Neuronal stem cell (in vitro differentiated cells): ENCODE measurements at places on chromosomes 12 and 14.
A peak's percentile ranks its signal among the peaks of the same experiment; 100 is the strongest.

DNA sequence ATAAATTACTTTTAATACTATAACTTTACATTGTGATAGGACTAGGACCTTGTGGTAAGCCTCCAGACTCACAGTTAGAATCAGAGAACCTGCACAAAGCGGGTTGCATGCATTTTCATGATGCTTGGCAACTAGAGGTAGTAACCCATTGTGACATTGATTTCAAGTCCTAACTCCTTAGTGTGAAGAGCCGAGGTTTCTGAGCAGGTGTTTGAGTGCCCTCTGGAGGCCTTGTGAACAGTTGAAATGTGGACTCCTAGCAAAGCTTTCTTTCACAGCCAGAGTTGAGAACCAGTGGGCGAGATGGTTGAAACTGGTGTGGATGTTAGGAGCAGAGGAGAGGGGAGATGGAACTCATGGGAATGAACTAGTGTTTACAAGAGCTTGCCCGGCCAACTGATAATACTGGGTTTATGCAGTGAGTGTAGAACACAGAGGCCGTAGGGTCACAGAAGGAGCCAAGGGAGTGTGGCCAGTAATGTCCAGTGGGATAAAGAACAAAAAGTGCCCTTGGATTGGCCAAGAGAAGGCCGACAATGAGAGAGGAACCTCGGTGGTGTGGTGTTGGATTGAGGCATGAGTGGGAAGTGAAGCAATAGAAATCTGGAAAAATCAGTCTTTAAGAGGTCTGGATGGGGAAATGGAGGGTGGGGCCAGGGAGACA is 10.9 kb downstream of the ZNF664 start:
- DNase-seq = peak; percentile 48

DNA sequence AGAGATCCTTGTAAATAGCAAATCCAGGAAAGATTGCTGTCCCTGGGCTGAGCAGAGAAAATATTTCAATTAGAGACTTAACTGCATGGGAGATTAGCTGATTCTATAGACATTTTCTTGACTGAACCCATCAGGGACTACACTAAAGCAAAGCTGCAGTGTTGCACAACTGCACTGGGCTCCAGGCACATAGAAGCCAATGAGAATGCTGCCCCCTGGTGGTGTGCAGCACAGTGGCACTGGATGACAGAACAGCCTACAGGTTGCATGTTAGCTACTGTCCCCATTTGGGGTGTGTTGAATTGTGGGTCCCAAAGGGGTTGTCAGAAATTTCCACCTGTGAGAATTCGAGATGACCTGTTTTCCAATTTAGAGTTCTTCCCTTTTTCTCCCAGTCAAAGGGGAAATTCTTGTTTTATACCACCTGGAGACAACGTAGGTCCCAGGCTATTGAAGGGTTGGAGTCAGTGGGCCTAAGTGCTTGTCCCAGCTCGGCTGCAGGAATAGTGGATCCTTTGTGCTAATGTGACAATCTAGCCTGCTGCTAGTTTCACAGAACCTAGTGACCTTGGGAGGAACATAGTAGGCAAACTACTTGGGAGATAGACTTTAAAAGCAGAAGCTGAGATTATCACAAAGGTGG is 114.7 kb downstream of the SLC8A3 start:
- DNase-seq = peak; percentile 77

DNA sequence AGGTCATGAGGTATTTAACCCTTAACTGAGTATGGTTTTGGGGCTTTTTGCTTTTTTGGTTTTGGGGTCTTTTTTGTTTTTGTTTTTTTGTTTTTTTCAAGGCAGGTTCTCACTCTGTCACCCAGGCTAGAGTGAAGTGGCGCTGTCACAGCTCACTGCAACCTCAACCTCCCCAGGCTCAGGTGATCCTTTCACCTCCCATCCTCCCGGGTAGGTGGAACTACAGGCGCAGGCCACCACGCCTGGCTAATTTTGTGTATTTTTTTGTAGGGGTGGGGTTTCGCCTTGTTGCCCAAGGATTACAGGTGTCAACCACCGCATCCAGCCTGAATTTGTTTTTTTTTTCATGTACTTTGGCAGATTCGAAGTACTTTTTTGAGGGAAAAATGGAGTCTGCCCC is 19.9 kb downstream of the RAP1B start:
- DNase-seq = no peak

DNA sequence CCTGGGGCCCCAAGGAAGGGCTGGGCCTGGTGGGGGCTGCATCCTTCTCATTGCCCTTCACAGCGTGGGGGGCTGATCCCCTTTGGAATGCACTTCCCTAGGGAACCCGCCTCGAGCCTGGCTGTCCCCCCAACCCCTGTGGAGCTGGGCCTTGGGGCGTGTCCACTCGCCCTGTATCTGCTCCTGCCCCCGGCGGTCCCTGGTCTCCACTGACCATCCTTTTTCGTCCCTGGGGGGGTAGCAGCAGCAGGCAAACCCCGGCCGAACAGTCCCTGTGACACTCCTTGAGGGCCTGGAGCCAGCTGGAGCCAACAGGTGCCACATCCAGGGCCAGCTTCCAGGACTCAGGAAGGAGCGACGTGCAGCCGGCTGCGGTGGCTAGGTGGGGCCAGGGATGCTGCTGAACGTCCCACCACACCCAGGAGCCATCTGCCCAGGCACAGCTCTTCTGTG is 9.4 kb upstream of the GPR132 start:
- DNase-seq = no peak

- no peak for DNase-seq
These were observed 30.7 kb upstream of the SLC17A8 start for GRCh38 chr12:100326208-100326607.

DNA sequence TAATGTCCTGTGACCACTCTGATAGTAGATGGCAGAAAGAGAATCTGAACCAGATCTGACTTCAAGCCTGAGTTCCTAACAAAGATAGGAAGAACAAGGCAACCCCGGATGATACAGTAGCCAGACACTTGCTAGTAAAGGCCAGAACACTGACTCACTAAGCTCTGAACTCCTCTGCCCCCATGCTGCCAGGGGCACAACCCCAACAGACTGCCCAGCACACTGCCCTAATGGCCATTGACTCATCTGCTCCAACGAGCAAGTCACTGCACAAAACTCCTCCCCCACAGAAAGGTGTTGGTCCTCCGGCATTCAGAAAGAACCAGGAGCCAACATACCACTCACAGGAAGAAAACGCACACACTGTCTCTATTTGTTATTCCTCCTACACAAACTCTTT is 179.6 kb upstream of the NUDT4 start:
- DNase-seq = no peak

- DNase-seq = no peak
These were observed 38.7 kb upstream of the NOVA1 start for GRCh38 chr14:26636561-26636960.

DNA sequence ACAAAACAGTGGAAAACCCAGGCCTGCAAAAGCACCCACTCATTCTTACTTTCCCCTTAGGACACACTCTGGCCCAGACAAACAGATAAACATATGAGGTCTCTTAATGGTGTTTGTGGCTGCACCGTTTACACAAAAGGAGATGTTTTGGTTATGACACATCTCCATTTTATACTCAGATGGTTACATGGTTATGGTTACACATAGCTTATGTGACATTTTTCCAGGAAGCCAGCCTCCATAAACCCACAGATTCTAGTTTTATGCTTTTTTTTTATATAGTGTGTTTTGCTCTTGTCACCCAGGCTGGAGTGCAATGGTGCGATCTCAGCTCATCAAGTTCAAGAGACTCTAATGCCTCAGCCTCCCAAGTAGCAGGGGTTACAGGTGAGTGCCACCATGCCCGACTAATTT is 3.5 kb upstream of the KLRD1 start:
- no peak for DNase-seq

GRCh38 chr12:124236625-124237031 is 58.3 kb upstream of the RFLNA start:
- no peak for DNase-seq

DNA sequence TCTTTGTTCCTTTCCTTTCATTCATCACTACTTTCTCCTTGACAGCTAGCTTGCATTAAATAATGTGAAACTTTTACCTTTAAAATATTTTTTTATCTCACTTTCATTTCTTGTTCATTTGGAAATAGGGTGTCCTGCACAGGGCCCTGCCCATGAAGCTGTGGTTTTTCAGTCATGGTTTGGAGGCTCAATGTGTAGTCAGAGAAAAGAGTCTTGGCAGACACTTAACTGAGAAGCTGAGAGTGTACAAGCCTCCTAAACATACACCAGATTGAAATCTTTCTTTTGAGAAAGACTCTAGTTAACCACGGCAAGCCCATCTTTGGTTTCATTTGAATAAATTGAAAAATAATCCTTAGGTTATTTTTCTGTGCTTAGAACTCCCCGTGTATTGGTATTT is 74.2 kb downstream of the KICS2 start:
- no peak for DNase-seq

GRCh38 chr14:47044841-47045240 is 393.3 kb upstream of the RPL10L start:
- peak; percentile 11 for DNase-seq

DNA sequence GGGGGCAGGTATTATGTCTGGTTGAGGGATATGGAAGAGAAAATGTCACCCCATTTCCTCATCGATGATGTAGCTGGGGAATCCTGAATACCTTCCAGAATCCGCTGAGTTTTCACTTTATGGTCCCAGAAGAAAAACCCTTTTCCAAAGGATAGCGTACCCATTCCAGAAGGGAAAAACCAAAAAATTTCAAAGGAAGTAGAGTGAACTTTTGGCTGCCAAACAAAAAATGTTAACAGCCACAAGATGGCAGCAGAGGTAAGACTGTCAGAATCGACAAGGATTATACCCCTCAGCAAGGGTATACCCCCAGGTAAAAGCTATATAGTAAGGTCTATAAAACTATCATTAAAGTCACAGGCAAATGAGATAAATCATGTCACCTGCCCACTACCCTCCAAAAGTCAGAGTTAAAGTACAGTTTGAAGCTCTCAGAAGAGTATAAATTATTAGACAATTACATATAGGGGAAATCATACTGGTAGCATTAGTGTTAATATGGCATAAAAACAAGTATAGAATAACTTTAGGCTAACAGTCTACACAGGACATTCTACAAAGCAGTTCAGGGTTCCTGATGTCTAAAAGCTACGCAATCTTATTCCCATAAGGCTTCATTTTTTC is 18.0 kb downstream of the ACIN1 start:
- DNase-seq = no peak

GRCh38 chr14:72850360-72850759 is 43.5 kb downstream of the DPF3 start:
- DNase-seq = no peak

DNA sequence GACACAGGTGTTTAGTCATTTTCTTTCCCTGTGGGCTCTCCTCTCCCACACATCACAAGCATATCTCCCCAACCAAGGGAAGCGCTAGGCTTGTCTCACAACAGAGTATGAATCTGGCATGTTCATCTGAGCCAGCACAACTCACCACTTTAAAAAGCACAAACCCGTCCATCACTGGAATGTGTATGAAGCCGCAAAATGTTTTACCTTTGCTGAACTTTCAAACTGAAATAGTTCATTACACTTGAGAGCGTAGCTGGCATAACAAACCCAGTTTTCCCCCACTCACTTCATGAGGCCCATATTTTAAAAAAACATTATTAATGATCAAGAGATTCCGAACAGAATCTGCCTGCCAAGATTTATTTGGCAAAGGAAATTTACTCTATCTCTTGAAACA is 15.8 kb downstream of the NID2 start:
- no peak for DNase-seq

DNA sequence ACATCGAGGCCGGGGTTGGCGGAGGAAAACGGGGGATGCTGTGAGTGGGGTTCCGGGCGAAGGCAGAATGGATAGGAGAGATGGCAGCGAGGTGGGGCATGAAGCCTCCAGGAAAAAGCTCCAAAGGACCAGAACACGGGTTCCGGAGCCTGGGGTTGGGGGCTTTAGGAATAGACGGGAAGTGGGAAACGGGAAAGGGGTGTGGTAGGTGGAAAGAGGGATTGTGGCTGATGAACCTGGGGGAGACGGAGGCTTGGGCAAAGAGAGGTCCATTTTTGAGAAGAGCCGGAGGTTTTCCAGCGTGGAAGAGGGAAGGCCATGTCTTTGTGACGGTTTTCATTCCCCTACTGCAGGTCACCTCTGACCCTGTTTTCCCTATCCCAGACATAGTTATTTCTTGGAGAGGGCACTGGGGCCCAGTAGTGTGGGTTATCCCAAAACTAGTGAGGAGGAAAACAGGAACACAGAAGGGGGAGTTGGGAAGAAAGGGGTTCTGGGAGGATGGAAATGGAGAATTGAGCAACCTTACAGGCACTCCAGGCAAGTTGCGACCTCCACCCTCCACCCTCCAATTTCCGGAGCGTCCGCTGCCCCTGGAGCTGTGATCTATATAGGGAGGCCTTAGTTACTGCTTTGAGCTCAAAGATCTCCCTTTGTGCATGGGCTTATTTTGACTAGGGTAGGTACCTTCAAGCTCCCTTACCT is 1.1 kb downstream of the ATN1 start:
- no peak for DNase-seq

GRCh38 chr12:1122786-1123185 is 131.8 kb downstream of the ERC1 start:
- DNase-seq = no peak

DNA sequence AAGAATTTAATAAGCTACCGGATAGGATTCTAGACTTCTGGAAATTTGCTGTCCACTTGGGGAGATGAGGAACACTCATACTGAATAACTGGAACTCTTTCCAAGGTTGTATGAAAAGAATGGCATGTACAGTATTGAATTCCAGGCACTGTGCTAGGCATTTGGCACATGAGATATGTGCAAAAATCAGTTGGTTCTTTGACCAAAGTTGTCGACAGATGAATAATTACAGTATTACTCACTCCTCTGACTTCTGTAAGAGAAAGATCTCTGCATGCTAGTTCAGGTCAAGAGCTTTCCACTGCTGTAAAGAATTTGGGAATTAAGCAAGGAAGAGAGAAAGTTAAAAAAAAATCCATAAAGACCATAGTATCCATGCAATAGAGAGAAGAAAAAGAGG is 764.7 kb downstream of the BCL11B start:
- no peak for DNase-seq

DNA sequence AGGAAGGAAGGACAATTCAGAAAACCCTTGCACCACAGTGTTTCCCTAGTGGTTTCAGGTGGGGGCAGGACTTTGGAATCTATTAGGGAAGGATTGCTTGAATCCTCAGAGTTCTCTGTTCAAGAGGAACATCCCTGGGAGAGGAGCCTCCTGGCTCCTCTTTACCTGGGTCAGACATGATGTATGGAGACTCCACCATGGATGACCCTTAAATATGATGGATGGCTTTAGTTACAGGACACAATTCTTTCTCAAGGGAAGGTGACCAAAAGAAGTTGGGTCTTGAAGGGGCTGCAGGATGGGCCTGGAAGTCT is 396.6 kb downstream of the NRXN3 start:
- no peak for DNase-seq

GRCh38 chr12:105194947-105195346 is 41.0 kb downstream of the APPL2 start:
- no peak for DNase-seq

DNA sequence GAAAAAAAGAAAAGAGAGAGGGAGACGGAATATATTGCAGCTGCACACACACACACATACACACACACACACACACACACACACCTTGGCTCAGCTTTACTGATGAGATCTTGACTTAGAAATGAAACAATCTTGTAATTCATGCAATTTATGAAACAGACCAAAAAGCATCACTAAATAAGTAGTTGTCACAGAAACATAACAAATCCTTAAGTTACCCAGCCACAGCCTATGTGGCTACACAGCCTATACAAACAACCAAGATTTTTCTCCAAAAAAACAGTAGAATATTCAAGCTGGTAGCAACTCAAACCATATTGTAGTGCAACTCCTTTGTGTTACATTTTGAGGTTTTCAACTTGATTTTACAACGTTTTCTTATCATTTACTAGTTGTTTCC is 37.9 kb upstream of the GNG2 start:
- DNase-seq = no peak

- DNase-seq = peak; percentile 9
These were observed 1.1 kb downstream of the ALX1 start for GRCh38 chr12:85280984-85281630.
